T-helper 1 cell (primary cell): ENCODE measurements at places on chromosomes 7 and 10.

- no peak for DNase-seq
Measured at GRCh38 chr7:95330204-95330960, 6.0 kb upstream of the PON1 start.

DNA sequence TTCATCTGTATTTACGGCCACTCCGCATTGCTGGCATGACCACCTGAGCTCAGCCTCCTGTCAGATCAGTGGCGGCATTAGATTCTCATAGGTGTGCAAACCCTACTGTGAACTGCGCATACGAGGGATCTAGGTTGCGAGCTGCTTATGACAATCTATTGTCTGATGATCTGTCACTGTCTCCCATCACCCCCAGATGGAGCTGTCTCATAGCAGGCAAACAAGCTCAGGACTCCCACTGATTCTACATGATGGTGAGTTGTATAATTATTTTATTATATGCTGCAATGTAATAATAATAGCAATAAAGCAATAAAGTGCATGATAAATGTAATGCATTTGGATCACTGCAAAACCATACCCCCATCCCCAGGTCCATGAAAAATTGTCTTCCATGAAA lies 1172.9 kb upstream of the AUTS2 start:
- no peak for DNase-seq

- no peak for DNase-seq
Measured at GRCh38 chr7:14207138-14207537, 217.7 kb upstream of the ETV1 start.

DNA sequence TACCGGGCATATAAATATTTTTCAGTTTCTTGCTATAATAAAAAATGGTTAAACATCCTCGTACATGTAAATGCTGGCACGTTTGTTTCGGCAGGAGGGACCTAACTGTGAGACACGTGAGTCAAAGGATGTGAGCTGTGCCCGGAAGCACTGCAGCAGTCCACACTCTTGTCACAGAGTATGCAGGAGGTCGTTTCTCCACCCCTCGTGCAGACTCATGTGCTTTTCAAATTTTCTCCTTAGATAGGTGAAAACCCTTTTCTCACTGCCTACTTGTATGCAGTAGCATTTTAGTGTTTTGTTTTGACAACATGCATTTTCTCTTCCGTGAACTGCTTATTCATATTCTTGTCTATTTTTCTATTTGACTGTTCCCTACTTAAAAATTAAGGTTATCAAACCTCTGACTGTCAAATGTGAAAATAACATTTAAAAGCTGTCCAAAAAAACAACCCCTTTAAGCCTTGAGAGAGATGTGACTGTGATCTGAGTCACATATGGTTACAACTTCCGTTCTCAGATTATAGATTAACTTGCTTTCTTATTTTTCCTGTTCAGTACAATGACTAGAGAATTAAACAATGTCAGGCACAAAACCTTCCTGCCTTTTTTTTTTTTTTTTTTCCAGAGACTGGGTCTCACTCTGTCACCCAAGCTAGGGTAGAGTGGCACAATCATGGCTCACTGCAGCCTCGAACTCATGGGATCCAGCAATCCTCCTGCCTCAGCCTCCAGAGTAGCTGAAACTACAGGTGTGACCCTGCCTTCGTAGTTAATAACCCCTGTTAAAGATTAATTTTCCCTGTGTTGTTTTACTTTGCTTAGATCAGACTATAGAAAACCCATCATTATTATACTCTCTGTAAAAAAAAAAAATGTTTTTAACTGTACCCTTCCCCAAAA lies 45.1 kb downstream of the DPY19L1 start:
- peak; percentile 27 for DNase-seq

DNA sequence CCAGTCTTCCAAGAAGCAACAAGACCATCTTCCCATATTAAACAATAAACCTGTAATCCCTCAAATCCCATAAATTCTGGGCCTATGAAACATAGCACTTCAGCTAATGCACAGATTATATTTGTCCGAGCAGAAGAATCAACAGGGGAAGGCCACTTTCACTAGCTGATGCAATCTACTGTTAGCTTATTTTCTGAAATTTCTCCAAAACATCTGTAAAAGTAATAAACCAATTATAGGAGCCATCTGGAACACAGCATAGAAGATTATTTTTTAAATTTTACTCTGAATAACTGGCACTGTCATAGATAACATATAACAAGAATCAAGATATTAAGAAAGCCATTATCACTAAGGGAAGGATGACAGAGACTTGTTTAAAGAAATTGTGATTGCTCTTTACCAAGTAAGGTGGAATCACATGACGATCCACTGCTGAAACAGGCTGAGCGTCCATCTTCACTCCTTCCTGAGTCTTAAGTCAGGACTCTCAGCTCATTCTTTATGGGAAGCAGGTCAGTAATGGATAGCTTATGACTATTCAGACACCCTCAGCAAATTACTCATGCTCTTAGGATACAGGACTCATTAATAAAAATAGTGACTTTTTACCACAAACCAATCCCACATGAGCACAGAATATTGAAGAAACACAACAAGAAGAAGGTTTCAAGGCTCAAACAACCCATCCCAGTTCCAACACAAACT lies 719.5 kb downstream of the XPNPEP1 start:
- no peak for DNase-seq

DNA sequence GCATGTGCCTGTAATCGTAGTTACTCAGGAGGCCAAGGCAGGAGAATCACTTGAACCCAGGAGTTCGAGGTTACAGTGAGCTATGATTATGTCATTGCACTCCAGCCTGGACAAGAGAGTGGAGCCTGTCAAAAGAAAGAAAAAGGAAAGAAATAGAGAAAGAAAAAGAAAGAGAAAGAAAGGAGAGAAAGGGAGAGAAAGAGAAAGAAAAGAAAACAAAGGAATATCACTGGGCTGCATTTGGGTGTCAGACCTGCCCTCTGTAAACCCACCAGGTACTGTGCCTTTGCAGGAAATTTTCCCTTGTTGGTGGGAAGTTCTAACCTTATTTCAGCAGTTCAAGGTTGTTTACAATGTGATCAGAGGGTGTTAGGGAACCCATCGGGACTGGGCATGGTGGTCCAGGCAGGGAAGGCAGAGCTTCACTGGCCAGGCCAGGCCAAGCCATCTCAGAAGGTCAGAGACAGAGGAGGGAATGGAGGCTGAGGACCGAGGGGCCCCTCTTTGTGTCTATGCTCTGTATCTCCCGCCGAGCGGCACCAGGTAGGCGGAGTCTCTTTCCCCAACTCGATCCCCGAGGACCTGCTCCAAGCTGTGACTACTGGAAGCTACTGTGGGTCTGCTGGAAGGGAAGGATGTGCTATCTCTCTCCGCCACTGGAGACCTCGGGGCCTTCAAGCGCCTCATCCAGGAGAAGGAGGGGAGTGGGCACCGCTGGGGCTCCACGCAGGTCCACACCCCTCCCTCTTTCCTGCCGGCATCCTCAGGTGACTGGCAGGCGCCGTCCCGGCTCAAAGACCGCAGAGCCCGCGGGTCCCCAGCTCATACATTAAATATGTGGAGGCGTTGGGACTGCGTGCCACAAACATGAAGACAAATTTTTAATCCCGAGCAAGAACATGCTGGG lies 15.2 kb upstream of the KAZALD1 start:
- no peak for DNase-seq

DNA sequence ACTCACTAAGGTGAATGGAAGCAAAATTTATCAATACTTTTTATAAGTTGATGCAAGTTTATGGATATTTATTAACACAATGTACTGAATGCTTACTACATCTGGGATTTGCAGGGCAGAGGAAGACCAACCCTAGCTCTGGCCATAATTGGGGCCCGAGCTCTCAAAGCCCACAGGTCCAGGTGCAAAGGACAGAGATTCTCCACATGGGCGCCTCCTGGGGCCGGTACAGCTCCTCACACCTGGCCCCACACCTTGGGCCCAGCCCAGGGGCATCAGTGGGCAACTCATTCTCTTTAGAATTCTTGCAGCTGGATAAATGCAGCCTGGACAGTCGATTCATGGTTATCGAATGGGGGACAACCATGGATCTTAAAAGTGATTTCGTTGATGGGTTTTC lies 47.1 kb downstream of the CALML3 start:
- DNase-seq = no peak

GRCh38 chr7:94389381-94389780 lies 5.3 kb upstream of the COL1A2 start:
- no peak for DNase-seq

- no peak for DNase-seq
Measured at GRCh38 chr10:86402283-86402941, 35.8 kb upstream of the GRID1 start.

- DNase-seq = no peak
Measured at GRCh38 chr7:155380976-155381851, 76.7 kb upstream of the EN2 start.

GRCh38 chr10:24393201-24393600 lies 184.3 kb downstream of the KIAA1217 start:
- no peak for DNase-seq

DNA sequence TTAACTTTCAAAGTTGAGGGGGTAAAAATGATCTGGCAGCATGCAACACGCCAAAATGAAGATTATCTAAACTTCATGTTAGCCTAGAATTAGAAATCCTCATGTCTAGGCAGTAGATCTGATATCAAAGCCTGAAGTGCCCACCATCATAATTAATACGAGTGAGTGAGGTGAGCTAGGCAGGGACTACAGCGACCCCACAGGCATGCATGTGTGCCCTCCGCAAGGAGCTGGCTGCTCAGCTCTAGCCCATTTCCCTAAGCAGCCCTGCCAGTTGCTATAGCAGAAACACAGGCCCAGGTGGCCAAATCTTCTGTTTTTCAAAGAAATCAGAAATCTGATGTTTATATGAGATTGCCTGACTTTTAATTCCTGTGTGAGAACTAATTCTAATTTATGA lies 93.1 kb upstream of the IFRD1 start:
- no peak for DNase-seq

DNA sequence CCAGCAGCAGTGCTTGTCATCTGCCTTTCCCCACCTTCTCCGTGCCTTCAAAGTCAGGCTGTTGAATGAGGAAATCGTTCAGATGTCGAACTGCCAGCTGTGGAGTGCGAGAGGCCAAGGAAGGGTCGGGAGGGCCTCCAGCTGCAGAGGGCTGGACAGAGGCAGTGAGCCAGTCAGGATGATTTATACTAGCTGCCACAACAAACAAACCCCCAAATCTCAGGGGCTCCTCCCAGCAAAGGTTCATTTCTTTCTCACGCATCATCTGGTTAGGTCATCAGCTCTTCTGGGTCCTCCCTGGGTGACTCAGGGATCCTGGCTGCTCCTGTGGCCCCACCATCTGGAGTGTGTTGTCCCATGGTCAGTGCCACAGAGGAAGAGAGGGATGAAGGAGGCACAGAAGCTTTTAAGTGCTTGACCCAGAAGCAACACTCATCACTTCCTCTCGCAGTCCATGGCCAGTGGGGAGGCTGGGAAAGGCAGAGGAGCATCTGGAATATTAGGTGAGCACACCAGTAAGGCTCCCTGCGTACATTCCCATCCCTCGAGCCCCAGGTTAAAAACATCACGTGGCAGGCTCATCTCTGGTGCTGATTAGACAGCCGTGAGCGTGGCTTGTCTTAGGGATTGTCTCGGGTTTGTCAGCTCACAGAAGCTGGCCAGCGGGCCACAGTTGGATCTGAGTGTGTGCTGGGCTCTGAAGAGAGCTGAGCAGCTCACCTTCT lies 140.7 kb downstream of the RGS10 start:
- DNase-seq = no peak

DNA sequence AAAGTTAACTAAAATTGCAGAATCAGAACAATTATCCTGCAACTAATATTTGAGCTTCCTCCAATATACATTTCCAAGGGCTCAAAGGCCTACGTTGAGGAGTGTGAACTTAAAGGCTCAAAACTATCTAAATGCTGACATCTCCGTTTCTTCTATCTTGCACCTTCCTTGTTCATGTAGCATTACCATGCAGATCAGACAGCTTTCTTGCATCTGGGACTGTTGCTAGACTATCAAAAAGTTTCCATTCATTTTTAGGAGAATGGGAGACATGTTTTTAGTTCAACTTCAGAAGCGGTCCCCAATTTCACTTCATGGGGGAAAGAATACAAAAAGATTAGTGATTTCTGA lies 2.9 kb downstream of the ANKRD1 start:
- DNase-seq = no peak

GRCh38 chr10:846126-846685 lies 85.3 kb downstream of the LARP4B start:
- no peak for DNase-seq

- DNase-seq = no peak
Measured at GRCh38 chr10:33831591-33831990, 497.1 kb upstream of the NRP1 start.

GRCh38 chr10:7277432-7277831 lies 133.4 kb downstream of the SFMBT2 start:
- DNase-seq = no peak

DNA sequence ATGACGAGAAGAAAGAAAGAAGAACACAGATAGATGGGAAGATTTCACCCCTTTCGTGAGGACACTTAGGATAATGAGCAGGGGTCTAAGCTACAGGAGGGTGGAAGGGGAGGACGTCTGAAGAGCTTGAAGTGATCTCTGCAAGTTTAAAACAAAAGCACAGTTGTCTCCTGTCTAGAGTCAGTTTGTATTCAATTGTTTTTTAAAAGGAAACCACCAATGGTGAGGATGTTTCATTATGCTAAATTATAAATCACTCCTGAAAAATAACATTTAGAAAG lies 85.9 kb downstream of the ADAM12 start:
- no peak for DNase-seq

GRCh38 chr7:81638198-81638597 lies 131.6 kb downstream of the HGF start:
- DNase-seq = no peak

DNA sequence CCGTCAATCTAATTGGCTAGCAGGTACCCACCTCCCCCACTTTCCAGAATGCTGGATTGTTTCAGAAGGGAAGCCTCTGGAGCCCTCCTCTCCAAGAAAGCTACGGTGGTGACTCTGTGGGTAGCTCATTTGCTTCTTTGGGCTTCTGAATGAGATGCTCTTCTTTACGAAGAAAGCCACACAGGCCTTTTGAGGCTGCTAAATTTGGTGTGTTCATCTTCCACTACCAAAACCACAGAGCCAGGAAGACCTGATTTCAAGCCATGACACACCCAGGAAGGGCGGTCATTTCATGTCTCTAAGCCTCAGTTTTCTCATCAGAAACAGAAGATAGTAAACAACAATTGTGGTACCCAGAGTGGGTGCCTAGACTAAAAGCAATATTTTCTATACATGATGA lies 901.2 kb downstream of the KCNMA1 start:
- DNase-seq = no peak

DNA sequence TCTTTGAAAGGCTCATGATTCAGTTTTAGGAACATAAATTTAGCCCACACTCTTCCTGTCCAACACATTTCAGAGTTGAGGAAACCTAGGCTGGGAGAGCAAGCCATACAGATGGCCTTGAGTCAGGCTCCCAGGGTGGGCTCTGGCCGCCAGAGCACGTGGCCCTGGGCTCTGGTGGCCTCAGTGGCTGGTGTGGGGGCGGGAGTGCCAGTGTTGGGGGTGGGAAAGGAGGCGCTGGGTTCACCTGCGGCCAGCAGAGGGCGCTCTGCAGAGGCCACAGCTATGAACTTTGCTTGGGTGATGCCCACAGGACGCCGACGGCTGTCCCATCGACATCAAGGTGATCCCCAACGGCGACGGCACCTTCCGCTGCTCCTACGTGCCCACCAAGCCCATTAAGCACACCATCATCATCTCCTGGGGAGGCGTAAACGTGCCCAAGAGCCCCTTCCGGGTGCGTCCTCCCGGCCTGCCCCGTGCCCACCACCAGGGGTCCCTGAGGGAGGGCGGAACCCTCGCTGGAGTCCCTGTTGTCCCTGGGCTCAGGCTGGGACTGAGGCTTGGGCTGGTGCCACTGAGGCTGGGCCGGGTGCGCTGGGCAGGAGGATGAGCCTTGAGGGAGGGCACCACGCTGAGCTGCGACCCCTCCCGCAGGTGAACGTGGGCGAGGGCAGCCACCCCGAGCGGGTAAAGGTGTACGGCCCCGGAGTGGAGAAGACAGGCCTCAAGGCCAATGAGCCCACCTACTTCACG lies 11.9 kb downstream of the FLNC start:
- DNase-seq = no peak
